ENCODE measurements at places on chromosomes 5 and 9. TPM values are rescaled to one million over a fixed set of nuclear protein-coding genes. Genes with fewer than 3 reads are reported as not detected.

The DOLK gene
- 22.9 TPM for total RNA-seq

The SH3RF2 gene
- total RNA-seq: 1.0 TPM

The TMEFF1 gene
- 1.3 TPM for total RNA-seq

The C5 gene
- total RNA-seq: 2.8 TPM

The PHF24 gene
- 0.74 TPM for total RNA-seq

The CFAP77 gene
- not detected for total RNA-seq

The HK3 gene
- total RNA-seq: not detected

The FREM1 gene
- total RNA-seq: 0.30 TPM
